ENCODE measurements at places on chromosomes 16 and 17.

DNA sequence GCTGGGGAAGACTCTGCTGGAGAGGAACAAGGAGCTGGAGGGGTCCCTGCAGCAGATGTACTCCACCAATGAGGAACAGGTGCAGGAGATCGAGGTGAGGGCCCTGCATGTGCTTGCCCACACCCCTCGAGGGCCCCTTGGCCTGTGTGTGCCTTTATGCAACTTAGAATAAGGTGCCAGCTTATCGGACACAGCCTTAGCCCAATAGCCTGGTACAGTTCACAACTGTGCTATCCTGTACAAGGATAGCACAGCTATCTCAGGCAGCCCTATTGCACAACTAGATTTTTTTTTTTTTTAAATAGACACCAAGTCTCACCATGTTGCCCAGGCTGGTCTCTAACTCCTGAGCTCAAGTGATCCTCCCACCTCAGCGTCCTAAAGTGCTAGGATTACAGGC is 12.1 kb downstream of the CDR2L start:
- no peak for DNase-seq

DNA sequence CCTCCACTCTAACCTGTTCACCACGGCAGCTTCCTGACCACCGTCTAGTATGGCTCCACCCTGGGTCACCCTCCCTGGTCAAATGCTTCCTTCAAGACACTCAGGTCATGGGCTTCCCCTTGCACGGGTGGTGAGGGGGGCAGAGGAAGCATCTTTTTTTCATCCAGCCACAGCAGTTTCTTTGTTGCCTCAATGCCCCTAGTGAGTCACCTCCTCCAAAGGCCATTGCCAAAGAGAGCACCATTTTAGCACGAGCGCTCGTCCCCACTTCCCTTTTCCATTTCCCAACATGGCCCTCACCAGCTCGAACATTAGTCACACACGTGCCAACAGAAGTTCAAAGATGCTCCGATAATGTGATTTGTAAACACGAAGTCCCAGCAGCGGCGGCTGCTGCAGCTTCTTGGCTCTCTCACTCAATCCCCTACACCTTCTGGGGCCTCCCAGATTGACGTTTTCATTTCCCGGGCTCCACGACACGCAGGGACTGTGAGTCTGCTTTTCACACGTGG is 134.6 kb downstream of the GAS7 start:
- no peak for DNase-seq

DNA sequence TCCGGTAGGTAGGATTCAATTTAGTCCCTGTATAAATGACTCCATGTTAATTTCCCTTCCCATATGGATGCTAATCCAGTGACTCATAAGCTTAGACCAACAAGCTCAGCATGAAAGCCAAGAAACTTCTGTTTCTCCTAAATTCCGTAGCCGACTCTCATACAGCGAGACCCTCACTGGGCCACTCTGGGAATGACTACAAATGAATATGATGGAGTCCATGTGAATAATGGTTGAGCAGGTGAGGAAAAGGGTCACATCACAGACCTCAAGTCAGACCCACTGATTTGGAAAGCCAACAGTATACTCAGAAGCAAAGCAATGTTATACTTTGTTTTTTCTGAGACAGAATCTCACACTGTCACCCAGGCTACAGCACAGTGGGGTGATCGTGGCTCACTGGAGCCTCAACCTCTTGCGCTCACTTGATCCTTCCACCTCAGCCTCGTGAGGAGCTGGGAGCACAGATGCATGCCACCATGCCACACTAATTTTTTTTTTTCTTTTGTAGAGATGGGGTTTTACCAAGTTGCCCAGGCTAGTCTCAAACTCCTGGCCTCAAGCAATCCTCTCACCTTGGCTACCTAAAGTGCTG is 14.6 kb downstream of the RSL1D1 start:
- no peak for DNase-seq

DNA sequence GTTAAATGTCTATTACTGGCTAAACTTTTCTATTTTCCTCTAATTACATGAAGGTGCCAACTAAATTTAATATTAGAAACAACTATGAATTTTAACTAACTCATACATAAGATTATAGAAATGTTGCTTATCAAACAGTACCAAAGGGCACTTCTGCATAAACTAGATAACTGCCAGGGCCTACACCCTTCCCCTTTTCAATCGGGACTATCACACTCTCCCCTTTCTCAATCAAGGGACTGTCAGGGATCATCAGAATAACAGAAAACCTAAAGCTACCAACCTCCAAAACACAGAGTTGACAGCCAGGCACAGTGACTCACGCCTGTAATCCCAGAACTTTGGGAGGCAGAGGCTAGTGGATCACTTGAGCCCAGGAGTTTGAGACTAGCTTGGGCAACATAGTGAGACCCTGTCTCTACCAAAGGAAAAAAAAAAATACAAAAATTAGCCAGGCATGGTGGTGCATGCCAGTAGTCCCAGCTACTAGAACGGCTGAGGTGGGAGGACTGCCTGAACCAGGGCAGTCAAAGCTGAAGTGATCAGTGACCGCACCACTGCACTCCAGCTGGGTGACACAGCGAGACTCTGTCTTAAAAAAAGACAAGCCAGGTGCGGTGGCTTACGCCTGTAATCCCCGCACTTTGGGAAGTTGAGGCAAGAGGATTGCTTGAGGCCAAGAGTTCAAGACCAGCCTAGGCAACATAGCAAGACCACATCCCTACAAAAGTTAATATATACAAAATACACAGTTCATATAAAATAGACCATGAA is 3.2 kb upstream of the PHLPP2 start:
- DNase-seq, result no peak

DNA sequence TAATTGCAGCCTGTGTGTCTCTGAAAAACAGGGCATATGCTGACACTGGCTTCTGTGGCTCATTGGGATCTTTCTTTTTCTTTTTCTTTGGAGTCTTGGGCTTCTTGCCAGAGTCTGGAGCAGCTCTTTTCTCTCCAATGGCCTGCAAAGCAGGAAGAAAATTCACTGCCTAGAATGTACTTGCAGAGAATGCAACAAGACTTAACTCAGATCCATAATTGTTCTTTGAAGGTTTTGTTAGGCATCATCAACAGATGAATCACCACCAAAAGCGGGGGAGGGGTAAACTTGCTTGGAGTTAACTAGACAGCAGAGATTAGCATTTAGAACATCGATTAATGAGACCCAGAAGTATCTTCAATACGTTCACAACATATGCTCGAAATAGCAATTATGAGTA is 100.9 kb downstream of the TOX3 start:
- DNase-seq, result no peak

DNA sequence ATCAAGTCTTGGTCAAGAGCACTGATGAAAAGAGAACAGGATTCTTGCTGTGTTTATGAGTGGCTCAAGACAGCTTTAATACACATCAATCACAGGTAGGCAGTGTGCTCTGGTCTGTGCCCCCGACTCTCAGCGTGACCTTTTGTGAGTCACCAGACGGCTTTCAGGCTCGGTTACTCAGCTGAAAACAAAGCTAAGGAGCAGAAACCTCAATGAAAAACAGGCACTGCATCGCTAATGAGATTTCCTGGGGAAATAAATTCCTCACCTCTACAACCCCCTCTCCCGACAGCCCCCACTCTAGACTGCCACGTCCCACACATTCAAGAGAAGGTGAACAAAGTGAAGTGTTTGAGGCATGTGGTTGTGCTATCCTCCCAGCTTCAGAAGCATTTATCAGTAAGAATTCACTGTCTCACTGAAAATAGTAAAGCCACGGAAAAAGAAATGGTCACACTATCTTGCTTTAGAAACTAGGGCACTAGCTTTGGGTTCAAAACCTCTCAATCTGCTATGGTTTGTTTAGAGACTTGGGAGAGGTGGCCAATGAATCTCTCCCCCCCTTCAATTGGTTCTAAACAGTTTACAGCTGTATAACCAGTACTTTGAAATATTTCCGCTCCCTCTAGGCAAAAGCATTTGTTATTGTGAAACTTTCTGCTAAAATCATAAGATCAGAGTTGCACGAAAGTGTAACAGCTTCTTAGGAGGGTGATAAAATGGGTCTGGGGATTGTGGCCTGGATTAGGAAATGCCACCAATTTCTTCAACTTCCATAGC is 199.5 kb upstream of the PMFBP1 start:
- DNase-seq, result no peak

DNA sequence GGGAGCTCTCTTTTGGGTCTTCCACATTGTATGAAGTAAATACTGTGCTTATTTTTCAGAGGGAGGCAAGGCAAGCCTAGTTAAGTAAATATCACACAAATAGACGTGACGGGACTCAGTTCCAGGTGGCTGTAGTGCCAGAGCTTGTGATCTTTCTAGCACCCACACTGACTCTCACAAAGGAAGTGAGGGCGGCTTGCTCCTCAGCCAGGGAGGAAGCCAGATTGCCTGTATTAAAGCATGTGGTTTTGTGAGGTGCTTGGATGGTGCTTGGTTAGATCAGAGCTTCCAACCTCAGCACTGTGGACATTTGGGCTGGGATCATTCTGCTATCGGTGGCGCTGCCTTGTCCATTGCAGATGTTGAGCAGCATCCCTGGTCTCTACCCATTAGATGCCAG is 80.1 kb downstream of the VAT1L start:
- no peak for DNase-seq

DNA sequence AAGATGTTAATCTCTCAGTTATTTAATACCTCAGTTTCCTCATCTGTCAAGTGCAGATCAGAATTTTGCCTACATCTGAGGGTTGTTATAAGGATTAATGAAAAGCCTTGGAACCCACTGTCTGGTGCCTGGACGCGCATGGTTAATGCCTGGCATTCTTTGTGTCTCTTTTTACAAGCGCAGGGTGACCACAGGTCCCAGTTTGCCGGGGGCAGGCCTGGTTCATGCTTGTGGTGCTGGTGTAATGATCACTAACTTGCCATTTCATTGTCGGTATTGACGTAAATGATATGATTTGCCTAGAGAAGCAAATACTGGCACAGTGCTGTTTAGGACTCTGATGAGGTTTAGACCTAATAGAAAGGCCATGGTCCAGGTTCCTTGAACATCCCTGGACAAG is 23.1 kb downstream of the MRC2 start:
- DNase-seq, result no peak

- no peak for DNase-seq
Measured at GRCh38 chr16:84532291-84532724, 27.8 kb upstream of the MEAK7 start.

DNA sequence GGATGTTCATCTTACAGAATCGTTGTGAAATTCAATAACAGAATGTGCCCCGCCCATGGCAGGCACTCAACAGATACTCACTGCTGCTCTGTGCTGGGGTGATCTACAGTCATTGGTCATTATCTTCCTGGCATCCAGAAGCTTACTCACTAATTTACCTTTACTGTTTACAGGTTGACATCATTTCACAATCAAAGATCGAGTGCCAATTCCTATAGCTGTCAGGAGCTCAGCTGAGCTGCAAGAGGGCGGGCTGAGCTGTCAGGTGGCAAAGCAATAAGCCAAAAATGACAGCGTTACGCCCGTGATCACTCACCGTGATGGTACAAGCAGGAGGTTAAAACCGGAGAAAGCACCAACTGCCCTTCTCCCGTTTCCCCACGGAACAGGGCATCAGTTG is 51.2 kb downstream of the LITAF start:
- no peak for DNase-seq

DNA sequence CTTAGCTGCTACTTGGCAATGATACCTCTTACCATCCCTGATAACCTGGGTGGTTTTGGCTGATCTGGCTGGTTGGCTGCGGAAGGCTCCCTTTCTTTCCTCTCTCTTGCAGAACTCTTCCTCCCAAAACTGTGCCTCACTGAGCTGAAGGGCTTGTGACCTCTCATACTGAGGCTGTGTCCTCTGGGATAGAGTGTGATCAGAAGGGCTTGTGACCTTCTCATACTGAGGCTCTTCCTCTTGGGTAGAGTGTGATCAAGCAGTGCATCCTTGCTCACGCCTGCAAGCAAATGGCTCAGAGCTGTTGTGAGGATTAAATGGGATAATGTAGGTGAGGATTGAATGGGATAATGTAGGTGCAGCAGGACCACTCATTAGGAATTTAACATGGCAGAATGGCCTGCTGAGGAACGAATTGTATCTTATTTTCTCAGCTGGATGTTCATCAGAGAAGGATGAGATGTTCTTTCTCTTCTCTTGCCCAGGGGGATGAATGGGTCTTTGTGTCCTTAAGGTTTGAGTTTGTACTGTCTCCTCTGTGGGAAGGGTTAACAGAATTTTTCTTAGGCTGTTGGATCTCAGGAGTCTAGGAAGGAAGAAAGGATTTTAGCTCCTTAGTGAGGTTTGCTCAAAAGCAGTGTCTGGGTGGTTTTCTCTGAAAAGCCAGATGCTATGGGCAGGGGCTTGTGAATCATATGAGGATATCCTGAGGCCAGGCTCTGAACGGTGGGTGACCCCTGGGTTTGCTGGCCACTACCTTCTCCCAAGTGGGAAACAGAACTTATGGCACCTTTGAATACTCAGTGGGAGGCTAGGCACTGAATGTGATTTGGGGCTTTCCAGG is 130.0 kb upstream of the HS3ST2 start:
- DNase-seq, result no peak

- no peak for DNase-seq
Measured at GRCh38 chr17:72422204-72422504, 301.3 kb downstream of the SOX9 start.

DNA sequence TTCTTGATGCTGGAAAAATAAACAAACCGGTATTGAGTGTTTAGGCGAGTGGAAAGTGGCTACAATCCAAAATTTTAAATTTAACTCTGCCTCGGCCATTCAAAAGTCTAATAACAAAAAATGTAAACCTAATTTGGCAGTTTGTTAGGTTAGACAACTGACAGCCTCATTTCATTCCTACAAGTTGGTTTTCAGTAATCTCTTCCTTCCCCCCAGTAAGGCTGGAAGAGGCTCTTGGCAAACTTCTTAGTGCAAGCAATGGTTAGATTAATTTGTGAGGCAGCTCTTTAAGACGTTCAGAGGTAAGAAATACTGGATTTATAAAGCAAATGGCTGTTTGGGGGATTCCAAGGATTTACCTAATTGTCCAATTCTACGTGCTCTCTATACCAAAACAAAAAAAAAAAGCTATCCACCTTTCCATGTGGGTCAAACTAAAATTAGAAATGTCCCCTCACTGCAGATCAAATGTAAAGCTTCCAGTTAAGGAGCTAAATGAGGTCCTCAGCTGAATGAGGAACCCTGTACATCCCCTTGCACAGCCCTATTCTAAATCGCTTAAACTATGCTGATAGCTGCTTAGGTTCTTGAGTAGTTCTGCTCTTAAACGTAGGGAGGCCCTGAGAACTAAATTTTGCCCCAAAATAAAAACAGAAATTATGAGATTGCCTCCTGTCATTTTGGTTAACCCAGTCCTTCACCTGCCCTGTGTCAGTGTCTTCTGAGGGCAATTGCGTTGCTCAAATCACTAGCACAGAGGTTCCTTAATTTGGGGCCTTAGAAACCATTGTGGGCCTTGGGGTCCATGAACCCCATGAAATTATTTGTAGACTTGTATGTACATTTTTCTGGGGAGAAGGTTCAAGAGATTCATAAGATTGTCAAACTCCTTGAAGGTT is 2.9 kb downstream of the HEXIM1 start:
- no peak for DNase-seq
